ENCODE measurements at places on chromosomes 12 and 14.

GRCh38 chr12:5889381-5890047, 55.5 kb downstream of the ANO2 start:
- no peak for DNase-seq

- DNase-seq = no peak
These were observed 11.3 kb downstream of the DDX51 start for GRCh38 chr12:132132609-132133430.

DNA sequence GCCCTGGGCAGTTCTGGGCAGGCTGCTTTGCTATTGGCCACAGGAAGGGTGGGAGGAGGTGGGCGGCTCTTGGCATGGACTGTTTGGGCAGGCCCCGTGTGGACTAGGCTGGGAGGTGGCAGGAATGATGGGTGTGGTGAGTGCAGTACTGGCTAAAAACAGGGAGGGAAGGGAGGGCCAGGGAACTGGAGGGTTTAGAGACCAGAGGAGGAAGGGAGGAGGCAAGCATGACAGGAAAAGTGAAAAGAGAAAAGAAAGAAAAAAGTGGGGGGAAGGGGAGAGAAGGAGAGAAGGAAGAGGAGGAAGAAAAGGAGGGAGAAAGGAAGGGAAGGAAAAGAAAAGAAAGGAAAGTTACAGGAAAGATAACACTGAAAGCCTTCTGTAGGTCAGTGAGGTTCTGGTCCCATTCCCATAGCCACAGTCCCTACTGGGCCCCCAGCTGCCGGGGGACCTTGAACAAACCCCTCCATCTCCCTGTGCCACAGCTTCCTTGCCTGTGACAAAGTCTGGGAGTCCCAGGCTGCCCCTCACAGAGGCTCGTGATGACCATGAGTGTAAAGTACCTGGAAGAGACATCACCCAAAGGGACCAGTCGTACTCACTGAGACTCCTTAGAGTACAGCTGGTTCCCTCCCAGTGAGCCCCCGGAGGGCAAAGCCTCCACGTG, 1.1 kb upstream of the C14orf132 start:
- DNase-seq = no peak

DNA sequence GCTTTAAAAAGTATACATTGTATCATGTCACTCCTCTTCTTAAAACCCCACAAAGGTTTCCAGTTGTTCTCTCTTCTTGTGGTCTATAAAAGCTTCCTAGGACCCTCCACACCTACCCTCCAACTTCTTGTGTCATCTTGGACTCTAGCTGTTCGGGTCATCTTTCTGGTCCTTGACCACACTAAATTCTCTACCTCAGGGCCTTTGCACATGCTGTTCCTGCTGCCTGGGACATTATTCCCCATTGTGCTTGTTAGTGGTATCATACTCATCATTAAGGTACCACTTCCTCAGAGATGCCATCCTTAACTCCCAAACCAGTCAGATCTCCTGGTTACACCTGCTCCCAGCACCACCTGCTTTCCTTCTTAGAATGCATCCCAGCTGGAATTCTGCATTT, 294.0 kb downstream of the KSR2 start:
- no peak for DNase-seq

DNA sequence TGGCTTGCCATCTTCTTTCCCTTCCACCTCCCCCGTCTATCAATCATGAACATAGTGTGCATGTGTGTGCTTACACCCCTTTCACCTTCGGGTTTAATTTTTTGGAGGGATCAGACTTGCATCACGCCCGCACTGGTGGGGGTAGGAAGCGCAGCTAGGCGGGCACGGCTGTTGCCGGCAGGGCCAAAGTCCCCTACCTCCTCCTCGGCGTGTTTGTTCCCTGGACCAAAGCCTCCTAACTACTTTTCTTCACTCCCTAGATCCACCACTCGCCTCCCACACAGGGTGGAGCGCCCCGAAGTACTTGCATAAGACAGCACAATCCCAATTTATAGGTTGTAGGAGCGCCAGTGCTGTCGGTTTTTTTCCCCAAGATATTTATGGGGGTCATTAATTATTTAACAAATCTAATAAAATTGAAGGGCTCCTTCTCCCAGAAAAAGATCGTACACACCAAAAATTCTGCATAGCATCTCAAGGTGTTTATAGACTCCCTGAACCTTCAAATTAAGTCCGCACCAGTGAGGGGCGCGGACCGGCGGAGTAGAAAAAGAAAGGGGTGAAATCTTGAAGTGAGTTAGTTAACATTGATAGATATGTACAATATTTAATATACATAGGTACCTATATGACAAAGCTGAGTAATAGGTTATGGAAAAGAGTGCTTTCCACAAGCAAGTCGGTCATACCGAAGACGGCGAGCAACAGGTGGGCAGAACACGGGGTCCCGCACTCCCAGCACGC, 717 bp downstream of the PKP2 start:
- DNase-seq = no peak

DNA sequence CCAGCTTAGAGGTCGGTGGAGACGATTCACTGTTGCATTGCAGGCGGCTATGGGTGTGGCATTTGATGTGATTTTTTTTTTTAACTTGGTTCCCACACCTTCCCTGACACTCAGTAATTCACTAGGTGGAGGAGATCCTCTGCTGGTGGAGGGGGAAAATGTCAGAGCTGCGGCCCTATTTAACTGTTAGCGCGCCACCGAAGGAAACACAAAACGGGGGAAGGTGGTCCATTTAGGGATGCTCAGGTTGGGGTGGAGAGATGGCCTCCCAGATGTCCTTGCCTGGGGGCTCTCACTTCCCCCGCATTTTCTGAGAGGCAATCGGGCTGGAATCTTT, 4.3 kb upstream of the HOXC12 start:
- DNase-seq = no peak

- DNase-seq = no peak
These were observed 1.4 kb upstream of the TRMT61A start for GRCh38 chr14:103527408-103528145.

DNA sequence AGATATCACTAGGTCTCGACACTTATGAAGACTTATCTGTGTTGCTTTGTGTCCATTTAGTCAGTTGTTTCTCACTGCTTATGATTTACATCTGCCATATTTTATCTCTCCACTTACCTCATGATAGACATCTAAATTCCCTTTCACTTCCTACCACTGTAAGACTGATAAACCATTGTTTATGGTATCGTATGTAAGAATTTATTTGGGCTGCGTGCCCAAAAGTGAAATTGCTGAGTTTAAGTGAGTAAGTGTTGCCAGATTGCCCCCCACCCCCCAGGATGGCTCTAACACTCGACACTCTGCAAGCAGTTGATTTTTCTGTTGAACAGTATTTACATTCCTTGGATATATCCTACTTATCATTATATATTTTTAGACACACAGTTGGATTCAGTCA, 69.9 kb upstream of the MON2 start:
- no peak for DNase-seq

DNA sequence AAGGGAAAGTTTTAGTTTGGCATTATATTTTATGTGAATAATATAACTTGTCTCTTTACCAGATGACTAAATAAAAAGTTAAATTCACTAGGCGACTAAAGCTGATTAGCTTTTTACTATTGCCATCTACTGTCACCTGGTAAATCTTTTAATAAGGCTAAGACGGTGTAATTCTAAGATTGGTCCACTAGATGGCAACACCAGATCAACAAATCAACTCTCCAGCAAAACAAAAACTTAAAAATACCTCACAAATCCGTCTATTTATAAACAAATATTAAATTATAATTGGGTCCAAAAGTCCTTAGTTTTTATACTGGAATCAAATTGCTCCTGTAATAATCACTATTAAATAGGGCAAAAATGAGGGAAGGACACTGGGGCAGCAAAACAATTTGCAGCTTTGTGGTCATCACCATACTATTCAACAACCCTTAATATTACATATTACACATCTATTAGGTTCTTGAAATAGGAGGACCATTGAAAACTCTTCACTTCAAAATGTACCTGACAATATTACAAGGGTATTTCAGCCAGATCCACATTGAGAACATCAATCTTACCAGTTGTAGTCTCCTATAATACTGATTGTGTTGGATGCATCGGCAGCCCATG, 47.9 kb downstream of the GALC start:
- peak; percentile 49 for DNase-seq

DNA sequence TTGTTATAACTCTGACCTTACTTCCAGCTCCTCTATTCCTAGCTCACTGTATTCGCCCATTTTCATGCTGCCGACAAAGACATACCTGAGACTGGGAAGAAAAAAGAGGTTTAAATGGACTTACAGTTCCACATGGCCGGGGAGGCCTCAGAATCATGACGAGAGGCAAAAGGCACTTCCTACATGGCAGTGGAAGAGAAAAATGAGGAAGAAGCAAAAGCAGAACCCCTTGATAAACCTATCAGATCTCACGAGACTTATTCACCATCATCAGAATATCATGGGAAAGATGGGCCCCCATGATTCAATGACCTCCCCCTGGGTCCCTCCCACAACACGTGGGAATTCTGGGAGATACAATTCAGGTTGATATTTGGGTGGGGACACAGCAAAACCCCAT, 14.5 kb upstream of the PHC1 start:
- DNase-seq = no peak

DNA sequence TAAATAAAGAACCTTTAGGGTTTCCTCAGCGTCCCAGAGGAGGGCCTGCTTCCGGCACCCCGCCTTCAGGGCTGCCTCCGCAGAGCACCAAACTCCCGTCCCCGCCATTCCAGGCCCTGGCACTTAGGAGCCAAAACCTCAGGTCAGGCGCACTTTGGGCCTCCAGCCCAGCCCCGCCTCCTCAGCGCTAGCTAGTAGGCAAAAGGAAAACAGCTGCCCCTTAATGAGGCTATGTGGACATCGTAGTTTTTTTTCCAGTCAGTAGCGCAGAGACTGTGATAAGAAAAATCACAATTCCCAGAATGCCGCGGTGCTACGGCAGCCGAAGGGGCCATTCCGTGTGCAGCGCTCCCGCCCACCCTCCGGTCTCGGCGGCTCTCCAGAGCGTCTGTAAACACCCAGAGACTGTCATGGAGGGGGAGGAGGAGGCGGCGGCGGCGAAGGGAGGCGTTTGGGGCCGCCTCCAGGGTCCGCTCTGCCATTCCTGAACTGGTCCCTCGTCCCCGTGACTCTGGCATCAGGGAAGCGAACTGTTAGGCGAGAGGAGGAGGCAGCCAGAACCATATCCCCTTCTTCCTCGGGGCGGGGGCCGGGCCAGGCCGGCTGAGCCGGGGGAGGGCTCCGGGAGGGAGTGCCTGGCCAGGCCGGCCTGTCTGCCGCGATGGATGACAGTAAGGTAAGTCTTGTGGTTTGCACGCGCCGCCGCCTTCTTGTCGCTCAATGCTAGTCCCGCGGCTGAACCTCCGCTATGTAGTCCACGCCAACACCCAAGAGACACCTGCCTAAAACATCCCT, at the start of gene CREBL2:
Gene CREBL2 (plus strand): TSS at position 365 of the 795 bp plus-strand sequence. CDS start 297 bp downstream, at position 662.
- DNase-seq = peak; percentile 90

DNA sequence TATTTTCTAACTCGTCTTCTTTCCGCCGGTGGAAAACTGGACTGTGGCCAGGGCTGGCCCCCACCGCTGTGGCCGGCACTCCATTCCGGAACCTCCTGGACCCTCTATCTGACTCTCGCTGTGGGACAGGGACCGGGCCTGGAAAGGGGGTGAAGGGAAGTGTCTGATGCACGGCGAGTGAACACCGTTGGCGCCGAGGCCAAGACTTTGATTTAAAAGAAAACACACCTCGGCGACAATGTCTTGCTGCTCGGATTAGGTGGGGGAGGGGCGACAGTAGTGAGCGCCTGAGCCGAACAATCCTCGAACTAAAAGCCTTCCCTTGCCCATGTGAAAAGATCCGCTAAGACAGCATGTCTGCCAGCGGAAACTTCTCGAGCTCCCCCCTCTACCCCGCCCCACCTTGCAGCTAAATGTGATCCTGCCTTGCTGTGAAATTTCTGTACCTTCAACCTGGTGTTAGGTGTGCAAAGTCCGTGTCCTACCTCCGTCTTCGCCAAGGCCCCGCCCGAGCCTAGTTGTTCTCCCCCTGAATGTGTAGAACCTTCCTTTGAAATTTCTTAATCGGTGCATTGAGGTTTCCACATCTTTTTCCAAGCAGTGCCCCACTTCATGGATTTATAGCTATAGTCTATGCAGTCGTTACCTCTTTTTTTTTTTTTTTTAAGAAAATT, 862 bp upstream of the HOTAIR start:
- no peak for DNase-seq

DNA sequence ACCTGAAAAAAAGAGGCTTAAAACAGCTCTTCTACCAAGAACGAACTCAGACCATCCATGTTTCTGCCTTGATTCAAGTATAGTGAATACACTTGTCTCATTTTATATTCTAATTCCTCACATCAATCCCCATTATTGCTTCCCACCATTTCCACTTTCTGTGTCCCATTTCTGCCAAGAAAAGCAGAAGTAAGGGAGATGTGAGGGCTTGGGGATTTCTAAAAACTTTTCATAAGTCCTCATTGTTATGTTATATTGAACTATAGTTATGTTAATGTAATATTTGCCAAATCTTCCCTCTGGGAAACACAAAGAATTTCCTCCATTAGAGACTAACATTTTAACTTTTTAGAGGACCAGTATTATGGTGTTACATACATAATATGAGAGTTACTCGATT, 48.2 kb upstream of the PSMA6 start:
- DNase-seq = no peak

DNA sequence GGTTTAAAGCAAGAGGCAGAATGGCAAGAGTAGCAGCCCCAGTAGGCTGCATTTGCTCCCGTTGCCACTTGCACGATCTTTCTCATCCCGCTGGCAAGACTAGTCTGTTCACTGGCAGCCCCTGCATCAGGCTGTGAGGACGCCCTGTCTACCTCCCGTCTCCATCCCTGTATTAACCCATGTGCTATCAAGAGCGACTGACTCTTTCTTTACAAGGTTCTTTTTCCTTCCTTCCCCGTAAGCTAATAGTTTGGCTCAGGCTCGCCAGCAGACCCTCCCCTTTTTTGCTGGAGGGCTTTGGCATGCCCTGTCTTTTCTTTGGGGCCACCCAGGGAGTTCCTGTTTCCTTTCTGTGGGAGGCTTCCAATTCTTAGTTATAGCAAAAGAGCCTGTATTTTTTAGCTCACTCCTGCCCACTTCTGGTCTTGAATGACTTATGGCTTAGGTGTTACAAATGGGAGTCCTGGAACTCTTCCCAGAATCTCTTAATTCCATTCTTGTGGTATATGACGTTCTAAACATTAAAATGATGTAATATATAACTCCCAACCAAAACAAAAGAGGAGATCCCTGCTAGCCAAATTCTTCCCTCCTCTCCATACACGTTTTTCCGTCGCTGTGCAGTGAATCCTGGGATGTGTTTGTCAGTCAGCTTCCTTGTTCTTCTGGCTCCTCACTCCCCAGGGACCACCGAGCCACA, 149.0 kb downstream of the PRKCH start:
- peak; percentile 23 for DNase-seq

- DNase-seq = no peak
These were observed 22.0 kb upstream of the TMED10 start for GRCh38 chr14:75198291-75198933.

GRCh38 chr14:68359837-68360552, 432.9 kb downstream of the ZFP36L1 start:
- no peak for DNase-seq

- DNase-seq = no peak
These were observed 30.8 kb downstream of the KIF26A start for GRCh38 chr14:104169005-104169698.

DNA sequence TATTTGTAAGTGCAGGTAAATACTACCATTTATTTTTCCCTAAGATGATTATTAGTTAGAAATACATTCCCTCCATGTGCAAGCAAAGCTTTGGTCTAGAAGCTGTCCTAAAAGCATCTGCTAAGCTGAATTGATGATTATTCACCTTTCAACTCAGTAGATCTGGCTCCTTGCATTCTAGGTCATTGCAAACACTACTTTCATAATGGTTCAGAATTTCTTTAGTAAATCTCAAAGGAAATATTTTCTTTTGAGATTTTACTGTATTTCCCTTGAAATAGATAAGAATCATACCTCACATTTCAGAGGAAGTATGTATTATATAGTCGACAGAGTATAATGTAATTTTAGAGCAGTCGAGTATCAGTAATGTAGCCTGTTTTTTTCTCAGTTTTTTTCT, 2.4 kb downstream of the ETNK1 start:
- no peak for DNase-seq

Measured in neuronal stem cell (in vitro differentiated cells).